ENCODE measurements at places on chromosomes 2 and 18.

DNA sequence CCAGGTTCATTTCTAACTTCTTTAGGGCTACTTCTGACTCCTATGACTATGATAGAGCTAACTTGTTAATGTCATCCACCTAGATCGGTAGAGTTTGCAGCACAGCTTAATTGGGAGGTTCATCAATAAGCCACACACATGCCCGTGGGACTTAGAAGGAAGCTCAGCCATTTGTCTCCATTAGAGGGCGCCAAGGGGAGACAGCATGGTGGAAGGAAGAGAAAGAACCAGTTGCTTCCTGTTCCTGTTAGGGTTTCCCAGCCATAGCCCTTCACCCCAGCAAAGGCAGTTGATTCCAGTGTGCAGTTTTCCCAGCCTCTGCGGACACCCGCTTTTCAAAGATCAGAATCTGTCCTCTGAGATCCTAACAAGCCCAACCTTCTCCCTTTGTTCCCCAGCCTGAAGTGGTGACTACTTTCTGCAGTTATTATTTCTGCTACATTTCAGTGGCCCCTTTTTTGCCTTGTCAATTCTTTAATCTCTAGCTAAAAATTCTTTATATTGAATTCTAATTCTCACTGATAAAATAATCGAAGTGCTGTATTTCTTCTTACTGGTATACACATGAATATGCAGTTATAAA, 30.3 kb downstream of the MAIP1 start:
- peak; percentile 45 for DNase-seq

- no peak for DNase-seq
Observed at GRCh38 chr2:10716581-10716980, 4.8 kb upstream of the ATP6V1C2 start.

- DNase-seq = no peak
Observed at GRCh38 chr2:165902934-165903333, 50.6 kb downstream of the TTC21B start.

DNA sequence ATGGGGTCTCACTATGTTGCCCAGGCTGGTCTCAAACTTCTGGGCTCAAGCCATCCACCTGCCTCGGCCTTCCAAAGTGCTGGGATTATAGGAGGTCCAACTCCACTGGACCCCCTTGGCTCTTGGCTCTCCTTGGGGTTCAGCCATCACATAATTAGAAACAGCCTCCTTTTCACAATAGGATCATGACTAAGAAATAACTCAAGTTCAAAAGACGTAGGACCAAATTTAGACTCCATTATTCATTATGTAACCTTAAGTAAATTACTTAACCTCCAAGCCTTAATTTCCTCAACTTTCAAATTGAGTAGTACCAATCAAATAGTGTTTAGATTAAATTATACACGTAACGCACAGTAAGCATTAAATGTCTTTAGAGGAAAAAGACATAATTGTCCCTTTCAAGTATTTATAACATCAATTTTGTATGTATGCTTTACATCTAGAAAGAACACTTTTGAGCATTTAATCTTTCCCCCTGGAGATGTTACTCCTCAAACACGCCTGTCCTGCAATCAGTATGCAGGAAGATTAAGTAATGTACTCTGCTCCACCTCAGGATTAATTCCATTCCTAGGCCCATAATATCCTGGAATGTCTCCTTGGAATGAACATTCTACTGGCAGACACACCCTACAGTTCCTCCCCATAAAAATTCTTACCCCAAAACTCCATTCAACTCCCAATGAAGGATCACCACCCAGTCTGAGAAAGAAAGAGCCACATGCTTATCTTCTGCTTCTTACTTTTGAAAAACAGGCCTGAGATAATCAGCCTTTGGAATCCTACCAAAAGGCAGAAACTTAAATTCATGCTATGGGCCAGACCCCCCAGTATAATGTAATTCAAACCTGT, 49.1 kb downstream of the COBLL1 start:
- no peak for DNase-seq

All from stimulated activated CD4-positive, alpha-beta T cell treated with anti-CD3 and anti-CD28 coated beads, Interleukin-1b, Interleukin-23, amount 100 ng/mL, for 24 hours (primary cell).